Activated CD4-positive, alpha-beta T cell treated with anti-CD3 and anti-CD28 coated beads, Interleukin-2, amount 10 ng/mL, durations not matched to agents 7 days and 5 days (primary cell): ENCODE measurements at places on chromosomes 7 and 10. TPM values are rescaled to one million over a fixed set of nuclear protein-coding genes. Genes with fewer than 3 reads are reported as not detected.
A peak's percentile ranks its signal among the peaks of the same experiment; 100 is the strongest.

- no peak for DNase-seq
Measured at GRCh38 chr10:114398587-114399331, 5.5 kb downstream of the AFAP1L2 start.

DNA sequence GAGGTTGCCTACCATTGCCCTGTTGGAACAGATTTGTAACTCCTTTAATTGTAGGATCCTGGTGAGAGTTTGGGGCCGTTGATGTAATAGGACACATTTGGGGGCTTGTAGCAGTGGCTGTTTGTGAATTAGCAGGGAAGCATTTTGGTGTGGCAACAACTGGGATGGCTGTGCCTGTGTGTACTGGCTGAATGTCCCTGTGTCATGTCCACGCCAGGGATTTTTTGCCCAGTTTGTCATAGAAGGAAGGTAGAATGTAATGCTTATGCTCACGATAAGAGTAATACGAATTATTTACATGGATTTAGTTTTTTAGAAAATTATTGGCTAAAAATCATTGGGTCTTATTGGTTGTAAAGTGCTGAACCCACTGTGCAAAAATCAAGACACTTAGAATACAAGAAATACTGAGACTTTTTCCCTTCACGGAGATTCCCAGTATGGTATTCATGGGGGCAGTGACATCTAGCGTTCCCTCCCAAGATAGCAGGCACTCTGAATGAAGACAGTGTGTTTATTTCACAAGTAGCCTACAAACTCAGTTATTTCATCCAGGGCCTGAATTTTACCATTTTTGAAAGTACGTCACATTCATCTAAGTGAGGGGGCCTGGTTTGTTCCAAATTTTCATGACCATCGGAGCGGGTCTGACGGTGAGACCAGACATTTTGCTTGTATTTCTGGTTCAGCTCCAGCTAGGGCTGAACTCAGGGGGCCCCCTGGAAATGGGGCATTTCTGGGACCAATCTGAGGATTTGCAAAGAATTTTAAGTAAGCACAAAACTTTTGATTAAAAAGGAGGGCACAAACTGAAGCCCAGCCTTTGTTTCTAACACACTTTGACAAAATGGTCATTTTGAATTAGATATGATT is 74.7 kb downstream of the CACNB2 start:
- no peak for DNase-seq

DNA sequence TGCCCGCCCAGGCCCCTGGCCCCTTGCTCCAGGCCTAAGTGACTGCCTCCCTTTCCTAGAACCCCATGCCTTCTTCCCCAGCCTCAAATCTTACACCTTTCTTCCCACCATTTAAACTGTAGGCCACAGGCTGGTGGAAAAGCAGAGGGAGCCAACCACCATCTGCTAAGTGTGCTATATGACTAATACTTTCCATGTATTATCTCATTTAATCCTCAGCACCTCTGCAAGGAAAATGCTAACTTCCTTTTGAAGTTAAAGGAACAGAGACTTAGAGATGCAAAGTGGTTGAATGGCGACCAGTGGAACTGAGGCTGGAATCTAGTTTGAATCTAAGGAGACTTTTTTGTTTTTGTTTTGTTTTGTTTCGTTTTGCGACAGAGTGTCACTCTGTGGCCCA is 17.8 kb upstream of the MTPAP start:
- no peak for DNase-seq

- no peak for DNase-seq
Measured at GRCh38 chr10:130499541-130499940, 363.4 kb downstream of the GLRX3 start.

GRCh38 chr10:127044186-127044585 is 139.0 kb downstream of the DOCK1 start:
- no peak for DNase-seq

The RBM20 gene
- not detected for total RNA-seq

DNA sequence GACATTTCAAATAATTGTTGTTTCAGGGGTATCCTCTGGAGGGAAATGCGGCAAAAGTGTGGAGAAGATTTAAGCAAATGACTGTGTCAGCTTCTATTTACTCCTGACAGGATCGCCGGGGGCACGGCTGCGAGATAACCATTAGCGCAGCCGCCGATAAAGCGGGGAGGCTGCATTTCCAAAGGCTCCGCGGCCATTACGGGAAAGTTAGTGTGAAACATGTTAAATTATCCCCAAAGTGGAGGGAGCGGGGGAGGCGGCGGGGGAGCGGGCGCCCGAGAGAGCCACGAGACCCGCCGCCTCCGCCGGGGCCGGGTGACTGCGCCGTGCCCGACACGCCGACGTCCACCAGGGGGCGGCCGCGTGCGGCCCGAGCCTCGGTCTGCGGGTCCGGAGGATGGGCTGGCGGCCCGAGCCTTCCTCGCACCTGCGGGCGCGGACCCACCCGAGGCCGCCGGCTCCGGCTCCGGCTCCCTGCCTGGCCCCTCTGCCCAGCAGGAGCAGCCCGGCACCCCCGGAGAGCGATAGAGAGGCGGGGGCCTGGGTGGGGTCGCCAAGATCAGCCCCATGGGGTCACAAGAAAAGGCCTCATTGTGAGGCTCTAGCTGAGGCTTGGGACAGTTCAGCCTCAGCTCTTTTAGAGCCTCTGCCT is 74.4 kb upstream of the PAX2 start:
- peak; percentile 61 for DNase-seq

DNA sequence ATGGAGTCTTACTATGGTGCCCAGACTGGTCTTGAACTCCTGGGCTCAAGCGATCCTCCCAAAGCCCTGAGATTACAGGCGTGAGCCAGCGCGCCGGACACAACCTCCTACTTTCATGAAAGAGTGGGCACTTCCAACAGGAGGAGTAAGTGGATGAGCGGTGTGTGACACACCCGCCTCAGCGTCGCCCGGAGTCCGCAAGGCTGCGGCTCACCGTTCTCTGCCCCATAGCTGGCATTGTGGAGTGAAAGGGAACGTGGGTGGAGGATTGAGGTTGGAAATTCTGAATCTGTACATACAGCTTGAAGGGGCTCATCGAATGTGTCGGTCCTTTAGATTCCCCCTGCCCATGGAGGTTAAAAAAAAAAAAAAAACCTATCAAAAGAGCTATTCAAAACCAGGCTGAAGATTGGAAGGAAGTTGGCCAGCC is 524 bp upstream of the PRXL2A start:
- DNase-seq: no peak

The TMEM178B gene
- total RNA-seq: 0.22 TPM

The CACNB2 gene
- not detected for total RNA-seq

The CALHM3 gene
- 0.17 TPM for total RNA-seq

GRCh38 chr10:13707156-13707881 is 120.6 kb downstream of the PRPF18 start:
- DNase-seq: peak; percentile 14

The CNPY1 gene
- total RNA-seq: not detected

DNA sequence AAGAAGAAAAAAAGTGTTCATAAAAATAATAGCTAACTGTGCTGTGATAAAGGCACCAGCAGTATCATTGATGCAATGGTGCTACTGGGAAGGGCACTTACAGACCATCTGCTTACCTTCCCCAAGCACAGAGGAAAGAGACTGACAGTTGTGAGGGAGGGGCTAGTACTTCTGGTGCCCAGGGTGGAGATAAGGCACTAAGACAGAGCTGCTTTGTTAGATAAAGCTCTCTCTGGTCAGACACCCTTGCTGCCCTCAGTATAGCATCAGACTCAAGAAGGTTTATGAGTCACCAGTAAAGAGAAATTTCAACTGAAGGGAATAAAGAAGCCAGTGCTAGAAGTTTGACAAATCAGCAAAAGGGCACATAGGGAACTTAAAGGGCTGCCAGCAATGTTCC is 325.6 kb downstream of the HPSE2 start:
- no peak for DNase-seq

The KLF14 gene
- total RNA-seq: not detected

DNA sequence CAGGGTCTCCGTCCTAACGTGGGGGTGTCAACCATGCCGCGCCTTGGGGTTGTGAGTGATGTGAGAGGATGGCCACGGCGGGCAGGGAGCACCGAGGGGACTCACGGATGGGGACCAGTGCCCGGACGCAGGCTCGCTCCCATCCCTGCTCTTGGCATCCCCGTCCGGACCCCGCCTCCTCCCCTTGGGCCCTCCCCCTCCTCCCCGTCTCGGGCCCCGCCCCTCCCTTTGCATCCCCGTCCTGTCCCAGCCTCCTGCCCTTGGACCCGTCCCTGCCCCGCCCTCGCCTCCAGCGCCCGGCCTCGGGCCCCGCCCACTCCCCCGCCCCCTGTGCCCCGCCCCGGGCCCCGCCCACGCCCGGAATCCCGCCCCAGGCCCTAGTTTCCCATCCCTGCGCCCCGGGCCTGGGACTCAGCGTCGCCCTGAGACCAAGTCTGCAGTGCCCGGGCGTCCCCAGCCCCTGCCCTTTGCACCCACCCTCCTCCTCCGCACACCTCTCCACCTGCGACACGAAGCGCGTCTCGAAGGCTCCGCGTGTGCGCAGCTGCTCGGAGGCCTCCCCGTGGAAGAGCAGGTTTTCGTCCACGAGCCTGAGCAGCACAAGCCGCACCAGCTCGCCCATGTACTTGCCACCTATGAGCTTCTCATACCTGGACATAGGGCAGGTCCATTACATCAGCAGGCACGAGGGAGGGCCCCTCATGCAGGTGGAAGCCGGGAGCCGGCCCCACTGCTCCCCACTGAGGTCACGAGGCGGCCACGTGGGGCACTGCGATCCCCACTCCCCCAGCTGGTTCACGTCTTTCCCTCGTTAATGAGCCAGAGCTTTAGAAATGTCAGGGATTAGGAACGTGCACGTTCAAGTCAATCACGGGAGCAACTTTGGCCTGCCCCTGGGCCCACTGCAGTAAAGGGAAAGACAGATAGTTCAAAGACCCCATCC is 5.1 kb upstream of the MYL7 start:
- peak; percentile 68 for DNase-seq

DNA sequence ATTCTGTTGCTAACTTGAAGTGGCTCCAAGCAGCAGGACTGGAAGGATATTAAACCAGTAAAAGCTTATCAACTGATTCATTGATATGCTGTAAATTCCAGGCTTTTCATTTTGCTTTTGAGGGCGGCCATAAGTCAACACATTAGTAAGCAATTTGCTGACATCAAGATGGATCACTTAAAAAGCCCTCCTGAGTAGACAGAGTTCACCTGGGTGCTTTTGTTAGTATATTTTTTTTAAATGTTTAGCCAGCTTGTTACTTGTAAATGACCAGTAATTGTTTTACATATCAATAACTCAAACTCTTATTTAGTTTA is 26.5 kb downstream of the RNF32 start:
- DNase-seq: no peak

The FAM25C gene
- total RNA-seq: not detected

The SLC13A1 gene
- total RNA-seq: not detected

DNA sequence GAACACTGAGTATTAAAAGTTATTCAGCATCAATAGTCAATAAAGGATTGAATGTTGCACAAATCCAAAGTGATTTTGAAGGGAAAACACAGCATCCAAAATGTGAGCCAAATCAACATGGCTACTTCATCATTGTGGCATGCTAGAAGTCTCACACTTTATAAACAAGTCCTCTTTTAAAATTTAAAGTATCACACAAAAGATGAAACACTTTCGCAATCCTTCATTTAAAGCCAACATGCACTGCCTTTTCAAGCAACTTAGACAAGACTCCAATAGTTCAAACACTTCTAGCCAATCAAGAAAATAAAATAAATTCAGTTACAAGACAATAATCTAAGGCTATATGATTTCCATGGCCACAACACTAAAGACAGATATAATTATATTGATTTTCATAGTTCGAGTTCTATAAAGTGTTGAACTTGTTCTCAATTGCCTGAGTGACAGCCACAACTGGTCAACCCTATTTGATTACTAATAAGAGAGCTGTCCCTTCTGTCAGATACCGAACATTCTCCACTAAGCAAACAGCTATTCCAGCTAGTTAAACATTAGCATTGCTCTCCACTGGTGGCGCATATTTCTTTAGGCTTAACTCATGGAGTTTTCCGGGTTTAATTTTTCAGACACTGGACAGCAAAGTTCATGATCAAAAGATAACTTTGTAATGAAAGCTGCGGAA is 8.3 kb downstream of the EBF3 start:
- no peak for DNase-seq

DNA sequence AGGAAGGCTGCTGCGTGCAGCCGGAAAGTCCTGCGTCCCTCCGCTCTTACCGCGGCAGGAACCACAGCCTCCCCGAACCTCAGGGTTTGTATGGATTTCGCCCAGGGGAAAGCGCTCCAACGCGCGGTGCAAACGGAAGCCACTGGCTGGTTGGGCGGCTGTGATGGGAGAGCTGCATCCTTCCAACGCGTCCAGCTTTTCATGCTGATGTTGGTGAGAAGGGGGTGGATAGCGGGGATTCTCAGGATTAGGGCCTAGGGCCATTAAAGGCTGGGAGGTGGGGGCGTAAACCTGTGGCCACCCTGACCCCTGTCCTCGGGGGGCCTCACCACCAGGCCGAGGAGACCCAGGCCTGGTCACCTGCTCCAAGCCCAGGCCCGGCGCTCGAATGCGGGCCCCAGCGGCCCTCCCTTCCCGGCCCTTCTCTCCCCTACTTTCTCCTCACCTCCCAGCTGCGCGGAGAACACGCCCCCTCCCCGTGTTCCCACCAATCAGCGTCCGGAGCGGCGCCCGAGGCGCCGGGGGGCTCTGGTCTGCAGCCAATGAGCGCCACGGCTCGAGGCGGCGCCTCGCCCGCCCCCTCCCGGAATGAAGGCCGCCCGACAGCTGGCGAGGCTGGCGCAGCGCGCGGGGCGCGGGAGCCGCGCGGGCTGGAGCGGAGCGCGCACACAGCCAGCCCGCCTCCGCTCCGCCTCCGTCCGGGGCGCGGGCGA is 458 bp upstream of the NANOS1 start:
- peak; percentile 78 for DNase-seq

The MMP21 gene
- not detected for total RNA-seq

The IGFBP3 gene
- 4.1 TPM for total RNA-seq

The GTPBP10 gene
- total RNA-seq: 30.1 TPM

DNA sequence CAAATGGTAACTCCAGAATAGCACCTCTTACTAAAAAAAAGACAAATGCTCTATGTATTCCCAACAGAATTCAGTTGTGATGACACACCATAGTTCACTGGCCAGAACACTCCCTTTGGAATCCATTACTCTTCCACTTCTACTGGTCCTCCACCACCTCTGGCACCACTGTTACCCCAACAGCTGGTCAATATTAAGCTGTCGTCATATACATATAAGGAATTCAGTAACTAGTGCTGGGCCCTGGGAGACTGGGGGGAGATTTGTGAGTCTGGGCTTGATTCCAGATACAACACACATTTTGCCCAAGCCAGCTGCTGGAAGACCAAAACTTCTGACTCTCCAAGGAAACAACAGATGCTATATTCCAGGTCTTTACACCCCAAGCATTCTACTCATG is 26.0 kb upstream of the ITGA8 start:
- no peak for DNase-seq

- DNase-seq: no peak
Measured at GRCh38 chr10:114726820-114727271, 68.8 kb upstream of the ABLIM1 start.

DNA sequence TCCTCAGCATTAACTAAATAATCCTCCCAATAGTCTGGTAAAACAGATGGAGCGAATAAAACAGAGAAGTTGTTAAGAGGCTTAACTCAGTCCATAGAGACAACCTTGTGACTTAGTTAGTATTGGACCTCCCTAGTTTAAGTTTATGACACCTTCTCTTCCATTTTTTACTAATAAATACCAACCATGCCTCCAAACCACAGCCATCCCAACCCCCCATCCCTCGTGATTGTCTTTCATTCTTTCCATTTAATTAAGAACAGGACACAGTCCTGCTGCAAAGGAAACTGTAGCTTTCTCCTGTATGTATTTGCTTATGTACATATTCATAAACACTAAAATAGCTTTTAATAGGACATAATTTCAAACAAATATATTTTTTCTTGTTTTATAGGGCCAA is 238.2 kb downstream of the SEMA3D start:
- no peak for DNase-seq

The FGFBP3 gene
- total RNA-seq: 1.4 TPM

The ACTL6B gene
- total RNA-seq: not detected
